ENCODE measurements at places on chromosomes 6 and 20.

DNA sequence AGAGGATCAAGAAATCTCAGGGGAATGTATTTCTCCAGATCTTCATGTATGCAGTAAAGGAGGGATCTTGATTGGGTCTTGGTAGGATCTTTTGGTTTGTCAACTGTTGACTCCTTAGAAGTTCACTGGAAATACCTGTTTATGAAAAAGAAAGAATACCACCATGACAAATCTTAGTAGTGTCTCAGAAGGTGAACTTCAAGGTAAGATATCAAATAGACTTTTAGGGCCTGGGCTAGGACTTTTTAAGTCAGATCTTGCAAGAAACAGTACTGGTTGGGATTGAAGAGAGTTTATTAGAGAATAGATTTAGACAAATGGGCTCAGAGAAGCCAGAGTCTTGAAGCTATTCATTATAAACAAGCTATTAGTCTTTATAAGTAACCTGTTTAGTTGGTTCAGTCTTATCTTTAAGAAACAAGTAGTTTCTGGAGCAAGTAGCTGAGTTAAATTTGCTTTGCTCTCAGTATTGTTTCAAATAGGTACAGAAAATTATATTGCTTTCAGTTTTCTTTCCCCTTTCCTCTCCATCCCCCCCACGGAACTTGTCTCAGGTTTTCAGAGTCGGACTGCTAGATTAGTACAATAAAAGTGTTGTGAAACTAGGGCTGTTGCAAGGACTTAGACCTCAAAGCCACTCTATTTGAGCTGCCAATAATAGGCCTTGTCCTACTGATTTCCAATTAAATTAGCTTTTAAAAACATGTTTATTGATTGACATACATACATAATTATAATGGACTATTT, 529.1 kb upstream of the CITED2 start:
- DNase-seq = no peak

DNA sequence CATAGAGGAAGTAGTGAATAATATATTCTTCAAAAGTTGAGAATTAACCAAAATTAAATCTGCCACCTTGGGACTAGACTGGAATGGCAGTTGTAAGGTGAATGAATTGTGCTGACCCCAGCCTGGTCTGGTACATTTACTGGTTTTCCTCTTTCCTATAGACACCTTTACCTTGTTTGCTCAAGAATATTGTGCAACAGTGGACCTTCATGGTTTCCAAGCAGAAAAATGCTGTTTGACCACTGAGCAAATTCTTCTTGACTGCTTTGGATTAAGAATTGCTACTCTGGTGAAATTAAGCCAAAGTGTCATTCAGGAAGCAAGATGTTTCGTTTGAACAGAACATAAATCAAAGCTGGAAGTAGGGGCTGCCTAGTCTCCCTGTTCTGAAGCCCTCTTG, 156.6 kb upstream of the TAB2 start:
- DNase-seq = no peak

DNA sequence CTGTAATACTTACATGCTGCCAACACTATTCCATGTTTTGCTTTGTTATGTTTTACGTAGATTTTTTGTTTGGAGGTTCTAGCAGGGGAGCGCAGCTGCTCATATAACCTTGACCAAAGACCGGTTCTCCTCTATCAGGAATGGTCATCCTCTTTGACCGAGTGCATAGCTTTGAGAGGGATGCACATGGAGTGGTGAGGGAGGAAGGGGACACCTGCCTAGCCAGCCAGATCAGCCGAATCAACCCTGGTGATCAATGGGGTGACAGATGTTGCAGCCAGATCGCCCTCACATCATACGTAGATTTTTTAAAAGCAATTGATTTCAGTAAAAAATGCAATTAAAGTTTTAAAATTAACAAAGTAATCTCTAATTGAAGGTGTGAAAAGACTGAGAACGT, 6.3 kb downstream of the DSTN start:
- no peak for DNase-seq

GRCh38 chr20:5096463-5096862, 23.3 kb downstream of the PCNA start:
- DNase-seq = no peak

DNA sequence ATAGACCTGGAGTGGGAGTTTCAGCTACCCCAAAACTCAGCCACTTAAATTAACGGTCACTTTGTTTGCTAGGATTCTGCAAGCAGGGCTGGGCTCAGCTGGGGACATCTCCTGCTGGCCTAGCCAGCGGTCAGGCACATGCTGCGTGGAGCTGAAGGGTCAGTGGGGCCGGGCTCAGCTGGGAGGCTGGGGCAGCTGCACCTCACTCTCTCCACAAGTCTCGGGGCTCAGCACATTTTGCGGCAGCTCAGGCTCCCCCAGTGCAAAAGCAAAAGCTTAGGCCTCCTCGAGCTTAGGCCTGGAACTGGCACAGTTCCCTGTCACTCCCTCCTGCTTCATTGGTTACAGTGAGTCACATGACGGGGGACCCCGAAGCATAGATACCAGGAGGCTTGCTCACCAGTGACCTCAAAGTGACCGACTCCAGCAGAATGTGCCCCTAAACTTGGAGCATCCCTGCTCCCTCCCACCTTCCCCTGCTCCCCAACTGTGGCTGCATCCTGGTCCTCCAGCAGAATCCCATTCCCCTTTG, 80.6 kb upstream of the CST7 start:
- DNase-seq = no peak

DNA sequence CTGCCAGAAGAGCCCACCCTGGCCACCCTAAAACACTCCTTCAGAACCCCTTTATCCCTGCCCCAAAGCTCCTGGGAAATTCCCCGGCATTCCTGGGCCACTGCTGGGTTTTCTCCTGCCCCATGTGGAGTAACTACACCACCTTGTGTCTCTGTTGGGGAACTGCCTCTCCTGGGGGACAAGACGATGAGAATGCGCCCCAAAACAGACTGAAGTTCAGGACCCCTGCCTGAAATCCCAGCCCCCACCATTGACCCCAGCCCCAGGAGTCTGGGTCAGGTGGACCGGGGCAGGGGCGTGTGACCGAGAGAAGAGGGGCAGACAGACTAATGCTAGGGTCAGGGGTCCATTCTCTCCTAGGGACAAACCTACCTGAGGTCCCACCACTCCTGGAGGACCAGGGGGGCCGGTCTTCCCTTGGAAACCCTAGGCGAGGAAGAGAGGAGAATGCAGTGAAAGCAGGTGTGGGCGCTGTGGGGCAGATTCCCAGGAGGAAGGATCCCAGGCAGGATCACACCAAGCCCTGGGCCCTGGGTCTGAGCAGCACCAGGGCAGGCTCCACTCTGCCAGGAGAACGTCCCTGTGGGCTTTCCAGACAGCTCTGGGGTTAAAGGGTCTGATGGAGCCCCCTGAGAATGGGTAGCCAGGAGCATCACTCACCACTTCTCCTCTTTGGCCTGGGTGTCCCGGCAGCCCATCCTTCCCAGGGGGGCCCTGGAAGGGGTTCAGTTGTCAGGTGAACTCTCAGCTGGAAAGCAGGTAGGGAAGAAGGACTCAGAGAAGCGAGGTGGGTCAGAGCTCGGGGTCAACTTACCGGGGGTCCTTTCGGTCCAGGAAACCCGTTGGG, 19.4 kb downstream of the COL11A2 start:
- no peak for DNase-seq

DNA sequence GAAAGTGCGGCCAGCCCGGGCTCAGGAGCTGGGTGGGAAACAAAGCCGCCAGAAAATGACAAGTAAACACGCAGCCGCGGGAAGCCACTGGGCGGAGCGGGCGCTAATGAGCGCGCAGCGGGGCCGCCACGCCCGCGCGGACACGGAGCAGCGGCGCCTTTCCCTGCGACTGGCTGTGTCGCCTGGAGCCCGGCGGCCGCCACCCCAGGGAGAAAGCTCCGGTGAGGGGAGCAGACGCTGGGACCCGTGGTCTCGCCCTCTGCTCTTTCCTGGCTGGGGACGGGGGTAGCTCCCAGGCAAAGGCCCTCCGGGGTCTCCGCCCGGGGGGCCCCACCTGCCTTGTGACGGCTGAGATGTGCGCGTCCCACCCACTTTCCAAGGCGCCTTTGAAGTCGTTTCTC, 54.9 kb downstream of the PRR18 start:
- DNase-seq = no peak

DNA sequence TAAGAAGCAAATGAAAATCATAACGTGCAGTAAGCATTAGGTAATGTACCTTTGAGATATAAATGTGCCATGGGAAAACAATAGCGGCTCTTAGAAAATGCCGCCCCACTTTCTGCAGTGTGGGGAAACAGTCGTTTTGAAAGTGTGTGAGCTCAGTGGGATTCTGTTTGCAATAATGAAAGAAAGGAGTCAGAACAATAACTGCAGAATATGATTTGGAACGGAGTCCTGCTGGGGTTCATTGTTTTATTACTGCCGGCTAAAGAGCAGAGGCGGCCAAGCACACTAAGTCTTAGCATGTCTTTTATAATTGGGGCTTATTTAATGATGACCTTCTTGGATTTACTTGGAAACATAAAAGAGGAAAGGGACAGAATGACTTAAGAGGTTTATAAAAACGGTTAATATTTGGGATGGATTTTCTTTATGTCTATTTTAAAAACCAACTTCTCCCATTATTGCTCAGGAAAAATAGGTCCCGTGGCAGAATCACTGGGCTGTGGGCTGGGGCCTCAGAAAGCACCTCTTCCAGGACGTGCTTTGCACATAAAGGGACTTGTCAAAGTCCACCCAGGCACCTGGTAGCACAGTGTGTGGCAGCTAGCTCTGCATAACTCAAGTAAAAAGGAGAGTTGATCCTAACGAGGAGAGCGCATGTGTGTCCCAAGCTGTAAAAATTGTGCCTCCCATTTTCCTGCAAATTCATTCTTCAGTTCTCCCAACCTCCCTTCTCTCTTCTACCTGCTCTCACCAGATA, 44.0 kb upstream of the SLC22A16 start:
- DNase-seq = peak; percentile 47

GRCh38 chr20:63318391-63319163, 25.6 kb downstream of the COL20A1 start:
- no peak for DNase-seq

- no peak for DNase-seq
Observed at GRCh38 chr6:14948586-14949245, 297.2 kb upstream of the JARID2 start.

GRCh38 chr20:41958391-41958790, 340.2 kb upstream of the CHD6 start:
- no peak for DNase-seq

DNA sequence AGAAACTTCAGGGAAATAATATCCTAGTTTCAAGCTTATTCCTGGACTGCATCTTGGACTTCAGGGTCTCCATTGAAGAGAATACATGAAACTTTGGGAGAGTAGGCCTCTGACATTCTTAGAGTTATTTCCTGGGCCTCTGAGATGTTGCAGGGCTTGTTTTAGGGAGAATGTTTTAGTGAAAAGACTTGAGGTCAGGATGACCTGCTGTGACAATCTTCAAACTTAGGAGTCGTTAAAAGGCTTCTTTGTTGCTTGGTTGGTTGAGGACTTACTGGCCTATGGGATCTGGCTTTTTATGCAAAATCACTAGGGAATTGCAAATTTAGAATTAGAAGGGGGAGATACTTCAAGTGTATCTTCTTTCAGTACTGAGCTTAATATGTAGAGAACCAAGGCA, 613.2 kb upstream of the FLRT3 start:
- no peak for DNase-seq

DNA sequence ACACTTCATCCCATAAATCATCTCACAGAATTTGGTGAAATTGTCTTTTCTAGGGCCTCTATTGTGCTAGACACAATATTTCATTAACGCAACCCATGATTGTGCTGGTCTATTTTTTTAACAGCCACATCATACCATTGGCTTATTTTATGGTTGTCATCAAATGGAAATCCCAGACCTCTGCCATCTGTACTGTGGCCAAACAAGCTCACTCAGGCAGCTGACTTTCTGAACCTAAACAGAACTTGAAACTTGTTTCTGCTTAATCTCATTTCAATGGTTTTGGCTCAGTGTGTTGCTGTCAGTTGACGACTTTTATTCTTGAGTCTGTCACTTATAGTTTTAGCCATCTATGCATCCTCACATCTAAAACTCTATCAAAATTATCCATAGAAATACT, 111.8 kb downstream of the HAO1 start:
- no peak for DNase-seq

GRCh38 chr6:31479933-31480535, 17.9 kb upstream of the MICB start:
- no peak for DNase-seq

GRCh38 chr20:62675156-62675876, 33.0 kb downstream of the SLCO4A1 start:
- no peak for DNase-seq

DNA sequence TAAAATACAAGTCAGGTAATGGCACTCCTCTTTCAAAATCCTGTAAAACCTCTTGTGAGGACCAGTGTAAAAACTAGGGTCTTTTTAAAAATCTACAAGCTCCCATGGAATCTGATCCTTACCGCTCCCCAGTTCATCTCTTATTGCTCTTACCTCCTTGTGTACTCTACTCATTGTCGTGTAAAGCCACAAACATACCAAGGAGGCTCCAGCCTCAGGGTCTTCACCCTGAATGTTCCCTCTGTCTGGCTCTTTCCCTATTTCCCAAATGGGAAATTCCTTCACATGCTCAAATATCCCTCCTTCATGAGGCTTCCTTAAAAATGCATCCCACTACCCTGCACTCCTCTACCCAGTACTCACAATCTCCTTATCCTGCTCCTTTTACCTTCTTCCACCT, 67.1 kb downstream of the TASP1 start:
- no peak for DNase-seq

- no peak for DNase-seq
Observed at GRCh38 chr20:5000263-5001173, 792 bp downstream of the SLC23A2 start.

DNA sequence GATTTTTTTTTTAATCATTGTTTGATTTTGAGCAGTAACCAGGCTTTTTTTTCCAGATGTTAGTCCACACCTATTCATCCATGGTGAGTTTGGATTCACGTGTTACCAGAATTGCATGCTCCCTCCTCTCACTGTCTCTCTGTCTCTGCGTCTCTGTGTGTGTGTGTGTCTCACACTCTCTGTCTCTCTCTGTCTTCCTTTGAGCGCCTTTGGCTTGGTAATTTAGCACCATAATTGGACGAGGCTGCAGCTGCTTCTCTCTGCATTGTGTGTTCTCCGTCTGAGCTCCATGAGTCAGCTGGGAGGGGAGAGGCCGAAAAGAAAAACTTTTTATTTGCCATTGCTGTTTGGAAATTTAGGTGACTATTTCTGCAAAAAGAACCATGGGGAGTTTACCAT, 3.4 kb downstream of the TFAP2B start:
- DNase-seq = peak; percentile 67

- DNase-seq = no peak
Observed at GRCh38 chr6:32194825-32195651, 2.6 kb upstream of the GPSM3 start.

- no peak for DNase-seq
Observed at GRCh38 chr6:107550906-107551305, 61.0 kb downstream of the SOBP start.

- DNase-seq = no peak
Observed at GRCh38 chr6:154356113-154356512, 490 bp downstream of the IPCEF1 start.

DNA sequence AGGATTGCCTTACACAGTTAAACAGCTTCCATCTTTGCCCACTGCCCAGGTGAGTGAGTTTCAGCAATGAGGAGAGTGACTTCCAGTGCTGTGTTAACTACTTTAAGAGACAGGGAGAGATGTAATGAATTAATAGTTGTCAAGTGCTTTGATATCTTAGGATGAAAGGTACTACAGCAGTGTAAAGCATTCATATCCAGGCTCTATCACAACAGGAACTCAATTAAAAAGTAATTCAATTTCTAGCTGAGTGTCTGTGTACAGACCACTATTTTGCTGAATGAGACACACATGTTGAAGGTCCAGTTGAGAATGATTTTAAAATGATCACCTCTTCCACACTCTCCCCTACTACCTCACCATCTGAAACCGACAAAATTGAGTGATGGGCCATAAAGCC, 70.7 kb upstream of the BEND3 start:
- DNase-seq = no peak
